A549 (cell line): ENCODE measurements at places on chromosomes 13 and 19.

GRCh38 chr13:50156140-50156539 lies 140.9 kb downstream of the KCNRG start:
- DNase-seq: no peak

- peak; percentile 33 for DNase-seq
Observed at GRCh38 chr13:110107568-110108347, 199.2 kb downstream of the COL4A1 start.

GRCh38 chr13:20983386-20983785 lies 78.0 kb downstream of the LATS2 start:
- DNase-seq: no peak

GRCh38 chr13:66009241-66009640 lies 1220.9 kb downstream of the PCDH9 start:
- DNase-seq: no peak

GRCh38 chr13:50079655-50080202 lies 64.5 kb downstream of the KCNRG start:
- no peak for DNase-seq

GRCh38 chr13:47144782-47145181 lies 247.9 kb upstream of the HTR2A start:
- no peak for DNase-seq

DNA sequence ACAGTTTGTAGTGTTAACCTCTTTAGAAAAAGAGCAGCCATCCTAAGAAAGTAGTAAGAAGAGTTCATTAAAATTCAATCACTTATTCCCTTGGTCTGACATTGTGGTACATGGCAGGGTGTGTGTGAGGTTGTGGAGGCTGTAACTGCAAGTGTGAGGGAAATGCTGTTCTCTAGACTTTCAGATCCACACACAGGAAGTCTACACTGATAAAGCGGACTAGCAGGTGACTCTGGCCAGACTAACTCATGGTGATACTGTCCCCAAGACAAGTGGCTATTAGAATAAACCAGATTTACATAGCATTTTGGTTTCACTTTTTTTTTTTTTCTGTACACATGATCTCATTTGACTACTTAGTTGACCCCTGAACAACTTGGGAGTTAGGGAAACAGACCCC lies 10.0 kb downstream of the MTIF3 start:
- no peak for DNase-seq

GRCh38 chr19:30883071-30883470 lies 466.2 kb downstream of the TSHZ3 start:
- DNase-seq: no peak

- DNase-seq: no peak
Observed at GRCh38 chr19:4278419-4279266, at the start of gene SHD. Gene SHD, plus strand, starts transcription at chr19:4279266. Its CDS starts 798 bp downstream, at chr19:4280064.

- peak; percentile 1 for DNase-seq
Observed at GRCh38 chr13:102597029-102597961, 509 bp downstream of the TPP2 start.

- DNase-seq: no peak
Observed at GRCh38 chr13:30991184-30991583, 58.7 kb downstream of the TEX26 start.

DNA sequence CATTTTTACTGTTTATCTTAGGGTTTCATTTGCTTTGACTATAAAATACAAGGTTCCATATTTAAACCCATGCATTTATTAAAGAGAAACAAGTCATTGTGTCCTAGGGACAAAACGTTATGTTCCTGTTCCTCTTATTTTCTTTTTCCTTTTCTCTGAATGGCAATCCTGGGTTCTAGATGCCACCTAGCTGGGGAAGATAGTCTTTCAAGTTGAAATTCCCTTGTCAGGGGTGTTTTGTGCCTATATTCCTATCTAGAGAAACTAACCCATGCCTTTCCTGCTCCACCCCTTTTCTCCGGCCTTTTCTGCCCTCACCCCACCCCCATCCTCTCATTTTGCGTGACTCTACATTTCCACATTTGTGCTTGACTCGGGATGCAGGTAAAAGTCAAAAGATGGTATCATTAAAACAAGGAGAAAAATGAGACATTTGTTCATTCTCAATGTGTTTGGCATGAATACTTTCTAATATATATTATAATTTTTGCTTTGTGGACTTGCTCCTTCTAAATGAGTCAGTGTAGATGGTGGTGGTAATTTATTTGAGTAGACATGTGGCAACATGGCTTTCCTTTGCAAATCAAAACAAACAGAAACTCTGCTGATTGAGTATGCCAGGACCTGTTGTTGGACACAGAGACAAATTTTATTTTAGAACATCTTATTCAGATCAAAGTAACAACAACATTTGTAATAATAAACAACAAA lies 26.8 kb upstream of the STARD13 start:
- no peak for DNase-seq

DNA sequence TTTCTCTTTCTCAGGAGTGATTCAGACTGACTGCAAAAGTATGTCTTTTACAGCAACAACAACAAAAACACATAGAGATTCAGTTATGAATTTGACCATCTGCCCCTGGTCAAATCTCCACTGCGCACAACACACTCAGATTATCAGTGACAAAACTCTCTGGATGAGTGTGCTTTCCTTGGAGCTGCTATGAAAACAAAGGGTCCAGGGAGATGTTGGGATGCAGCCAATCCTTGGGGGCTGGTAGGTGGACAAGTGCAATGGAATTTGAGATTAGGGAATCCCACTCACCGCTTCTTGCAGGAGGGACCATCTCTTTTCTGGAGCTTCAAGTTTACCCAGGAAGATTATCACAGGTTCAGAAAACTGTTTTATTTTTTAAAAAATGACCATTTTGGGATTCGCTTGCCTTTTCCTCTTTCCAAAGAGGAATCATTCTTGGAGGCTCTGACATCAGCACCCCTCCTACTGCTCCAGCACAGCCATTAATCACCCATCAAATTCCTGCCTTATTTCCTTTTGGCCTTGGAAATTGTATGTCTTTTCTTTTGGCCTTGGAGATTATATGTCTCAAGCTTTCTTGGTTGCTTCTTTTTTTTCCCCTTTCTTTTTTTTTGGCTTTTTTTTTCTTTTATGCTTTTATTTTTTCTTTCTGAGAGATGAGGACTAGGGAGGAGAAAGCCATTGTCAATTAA lies 311.8 kb downstream of the TSHZ3 start:
- DNase-seq: no peak

DNA sequence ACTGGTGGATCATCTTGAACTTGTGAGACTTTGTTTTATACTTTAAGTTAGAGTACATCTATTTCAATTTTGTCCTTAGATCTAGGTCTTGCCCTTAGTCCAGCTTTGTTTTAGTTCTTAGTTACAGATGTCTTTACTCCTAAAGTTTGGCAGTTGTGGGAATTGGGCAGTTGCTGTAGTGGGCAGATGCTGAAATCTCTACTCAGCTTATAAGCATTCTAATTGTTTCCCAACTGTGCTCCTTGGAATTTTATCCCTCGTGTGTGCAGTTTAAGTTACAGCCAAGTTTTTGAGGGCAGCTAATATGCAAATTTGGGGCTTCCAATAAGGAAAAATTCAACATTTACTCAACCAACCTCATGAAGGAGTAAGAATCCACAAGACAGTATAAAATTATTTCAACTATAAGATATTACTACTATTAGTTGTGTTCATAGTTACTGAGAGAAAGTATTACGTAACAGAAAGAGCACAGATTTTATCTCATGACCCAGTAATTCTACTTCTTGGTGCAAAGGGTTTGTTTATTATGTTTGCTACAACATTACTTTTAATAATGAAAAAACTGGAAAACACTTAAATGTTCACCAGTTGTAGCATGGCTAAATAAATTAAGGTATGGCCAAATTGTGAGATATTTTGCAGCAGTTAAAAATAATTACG lies 32.9 kb downstream of the CCDC122 start:
- DNase-seq: no peak

- DNase-seq: no peak
Observed at GRCh38 chr13:36344173-36344572, 2.0 kb downstream of the SPART start.

DNA sequence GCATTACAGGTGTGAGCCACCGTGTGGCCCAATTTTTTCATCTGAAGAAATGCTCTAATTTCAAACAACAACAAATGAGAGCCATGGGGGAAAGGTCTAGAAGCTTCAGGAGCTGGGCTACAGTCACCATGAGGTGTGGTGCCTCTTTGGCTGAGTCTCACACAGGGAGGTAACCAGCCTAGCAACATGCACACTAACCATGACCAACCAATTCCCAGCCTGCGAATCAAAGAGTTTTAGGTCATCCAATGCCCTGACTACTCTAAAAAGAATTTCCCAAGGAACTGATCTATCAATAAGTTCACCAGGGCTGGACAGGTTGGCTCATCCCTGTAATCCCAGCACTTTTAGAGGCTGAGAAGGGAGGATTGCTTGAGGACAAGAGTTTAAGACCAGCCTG lies 29.9 kb downstream of the PBX4 start:
- DNase-seq: no peak

- peak; percentile 34 for DNase-seq
Observed at GRCh38 chr19:15112385-15112784, 5.2 kb downstream of the SYDE1 start.

DNA sequence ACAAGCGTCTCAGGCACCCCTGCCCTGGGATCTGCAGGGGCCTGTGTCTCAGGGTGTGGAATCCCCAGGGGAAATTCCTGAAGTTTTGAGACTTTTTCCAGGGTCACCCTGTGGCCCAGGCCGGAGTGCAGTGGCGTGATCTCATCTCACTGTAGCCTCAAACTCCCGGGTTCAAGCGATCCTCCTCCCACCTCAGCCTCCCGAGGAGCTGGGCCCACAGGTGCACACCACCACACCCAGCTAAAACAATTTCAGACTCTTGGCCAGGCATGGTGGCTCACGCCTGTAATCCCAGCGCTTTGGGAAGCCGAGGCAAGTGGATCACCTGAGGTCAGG lies 4.0 kb downstream of the CAPN12 start:
- DNase-seq: no peak

GRCh38 chr19:1025960-1026782 lies at the start of gene CNN2:
Gene CNN2, plus strand, starts transcription at chr19:1026608. Its CDS starts 54 bp downstream, at chr19:1026662.
- peak; percentile 67 for DNase-seq

GRCh38 chr13:112624602-112625430 lies 36.9 kb upstream of the TUBGCP3 start:
- no peak for DNase-seq

- DNase-seq: no peak
Observed at GRCh38 chr19:32750441-32751055, 31.0 kb downstream of the TDRD12 start.

GRCh38 chr19:13987101-13987890 lies 18.8 kb downstream of the RFX1 start:
- DNase-seq: no peak

- no peak for DNase-seq
Observed at GRCh38 chr13:103078158-103078557, 11.9 kb upstream of the SLC10A2 start.

GRCh38 chr19:33604651-33605050 lies 17.1 kb upstream of the CHST8 start:
- no peak for DNase-seq

- no peak for DNase-seq
Observed at GRCh38 chr13:24301434-24301833, 7.9 kb upstream of the C1QTNF9 start.

GRCh38 chr19:53992815-53993214 lies 1.4 kb downstream of the CACNG6 start:
- DNase-seq: no peak

- DNase-seq: no peak
Observed at GRCh38 chr19:30587869-30588268, 215.7 kb downstream of the ZNF536 start.

DNA sequence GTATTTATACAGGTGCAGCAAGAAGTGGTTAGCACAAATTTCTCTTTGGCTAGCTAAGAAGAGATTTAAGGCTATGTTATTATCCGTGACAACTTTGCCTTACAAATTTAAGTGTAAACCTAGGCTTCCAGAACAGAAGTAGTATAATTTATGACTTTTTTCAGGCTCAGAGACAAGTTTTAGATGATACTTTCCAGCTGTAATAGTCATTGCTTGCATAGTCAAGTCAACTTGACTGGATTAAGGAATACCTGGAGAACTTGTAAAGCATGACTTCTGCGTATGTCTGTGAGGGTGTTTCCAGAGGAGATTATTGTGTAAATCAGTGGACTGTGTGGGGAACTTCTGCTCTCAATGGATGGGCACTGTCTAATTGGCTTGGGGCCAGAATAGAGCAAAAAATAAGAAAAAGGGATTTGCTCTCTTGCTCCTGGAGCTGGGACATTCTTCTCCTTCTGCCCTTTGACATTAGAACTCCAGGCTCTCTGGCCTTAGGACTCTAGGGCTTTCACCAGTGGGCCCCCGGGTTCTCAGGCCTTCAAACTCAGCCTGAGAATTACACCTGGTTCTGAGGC lies 33.0 kb downstream of the CYSLTR2 start:
- no peak for DNase-seq

DNA sequence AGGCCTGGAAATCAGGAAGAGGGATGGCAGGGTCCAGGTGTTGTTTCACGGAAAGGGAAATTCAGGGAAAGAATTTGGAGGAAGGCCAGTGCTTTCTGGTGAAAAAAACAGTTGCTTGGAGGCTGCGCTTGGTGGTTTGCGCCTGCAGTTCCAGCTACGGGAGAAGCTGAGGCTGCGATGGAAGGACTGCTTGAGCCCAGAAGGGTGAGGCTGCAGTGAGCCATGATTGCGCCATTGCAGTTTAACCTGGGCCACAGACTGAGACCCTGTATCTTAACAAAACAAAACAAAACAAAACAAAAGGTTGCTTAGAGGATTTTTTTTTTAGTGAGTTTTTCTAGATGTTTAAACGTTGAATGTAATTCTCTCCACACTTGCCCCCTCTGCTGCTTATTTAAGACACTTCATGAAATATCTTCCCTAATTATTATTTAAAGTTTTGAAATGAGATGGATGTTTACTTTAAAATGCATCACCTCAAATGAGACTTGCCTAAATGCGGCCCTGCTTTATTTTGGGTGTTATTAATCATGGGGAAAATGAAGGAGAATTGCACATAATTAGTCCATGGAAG lies 75.4 kb upstream of the TRPC4 start:
- DNase-seq: no peak

GRCh38 chr19:6039566-6040225 lies 61.8 kb upstream of the RANBP3 start:
- no peak for DNase-seq

DNA sequence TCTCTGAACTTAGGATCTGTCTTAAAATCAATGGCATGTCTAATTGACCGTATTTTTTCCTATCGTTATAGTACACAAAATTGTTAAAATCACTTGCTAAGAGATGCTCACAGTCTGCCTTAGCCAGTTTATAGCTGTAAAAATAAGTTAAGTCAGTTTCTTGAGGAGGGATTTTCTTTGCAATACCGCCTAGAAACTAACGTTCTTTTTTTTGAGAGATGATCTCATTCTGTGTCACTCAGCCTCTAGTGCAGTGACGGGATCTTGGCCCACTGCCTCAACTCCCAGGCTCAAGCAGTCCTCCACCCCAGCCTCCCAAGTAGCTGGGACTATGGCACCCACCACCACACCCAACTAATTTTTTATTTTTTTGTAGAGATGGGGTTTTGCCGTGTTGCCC lies 4.4 kb downstream of the CKAP2 start:
- DNase-seq: no peak

DNA sequence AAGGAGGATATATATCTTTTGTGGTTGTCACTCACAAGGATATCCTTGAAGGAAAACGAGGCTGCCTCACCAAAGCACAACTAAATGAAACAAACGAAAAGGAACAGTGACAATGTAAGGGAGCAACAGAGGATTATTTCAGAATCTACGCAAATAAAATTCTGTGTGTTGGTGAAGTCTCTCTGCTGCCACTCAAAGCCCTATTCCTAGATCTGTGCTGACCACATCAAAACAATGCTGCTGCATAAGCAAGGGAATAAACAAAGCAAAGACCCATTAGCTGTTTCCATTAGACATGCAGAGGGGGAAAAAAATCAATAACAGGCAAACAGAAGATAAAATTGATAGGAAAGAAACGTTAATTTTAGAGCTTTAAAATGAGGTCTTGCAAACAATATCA lies 204.4 kb downstream of the MZT1 start:
- no peak for DNase-seq

GRCh38 chr13:97321101-97321500 lies 99.0 kb downstream of the MBNL2 start:
- no peak for DNase-seq
